CD4-positive, alpha-beta T cell treated with Interleukin-15 for 1 hour (primary cell): ENCODE measurements at places on chromosomes 6 and 20.

- no peak for DNase-seq
These were observed 99.6 kb downstream of the PREX1 start for GRCh38 chr20:48728042-48728825.

DNA sequence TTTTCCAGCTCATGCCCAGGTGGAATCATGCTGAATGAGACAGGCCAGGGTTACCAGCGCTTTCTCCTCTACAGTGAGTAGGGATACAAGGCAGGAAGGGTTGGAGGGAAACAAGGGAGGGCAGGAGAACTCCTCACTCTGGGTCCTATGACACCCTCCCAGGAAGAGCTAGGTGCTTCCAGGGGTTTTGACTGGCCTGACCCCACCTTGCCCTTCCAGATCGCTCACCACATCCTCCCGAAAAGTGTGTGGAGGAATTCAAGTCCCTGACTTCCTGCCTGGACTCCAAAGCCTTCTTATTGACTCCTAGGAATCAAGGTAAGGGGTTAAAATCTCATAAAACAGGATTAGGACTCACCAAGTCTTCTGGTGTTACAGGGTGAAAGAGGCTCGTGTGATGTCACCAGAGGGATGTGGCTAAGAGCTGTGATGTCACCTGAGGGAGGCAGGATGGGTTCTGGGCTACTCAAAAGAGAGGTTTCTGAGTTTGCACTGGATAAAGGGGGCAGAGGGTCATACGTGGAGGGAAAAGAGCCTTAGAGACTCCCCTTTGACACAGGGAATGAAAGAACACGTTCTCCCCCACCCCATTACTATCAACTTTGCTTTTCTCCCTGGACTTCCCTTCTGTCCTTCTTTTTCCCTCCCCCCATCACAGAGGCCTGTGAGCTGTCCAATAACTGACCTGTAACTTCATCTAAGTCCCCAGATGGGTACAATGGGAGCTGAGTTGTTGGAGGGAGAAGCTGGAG lies 1.9 kb downstream of the APOM start:
- DNase-seq, result no peak

DNA sequence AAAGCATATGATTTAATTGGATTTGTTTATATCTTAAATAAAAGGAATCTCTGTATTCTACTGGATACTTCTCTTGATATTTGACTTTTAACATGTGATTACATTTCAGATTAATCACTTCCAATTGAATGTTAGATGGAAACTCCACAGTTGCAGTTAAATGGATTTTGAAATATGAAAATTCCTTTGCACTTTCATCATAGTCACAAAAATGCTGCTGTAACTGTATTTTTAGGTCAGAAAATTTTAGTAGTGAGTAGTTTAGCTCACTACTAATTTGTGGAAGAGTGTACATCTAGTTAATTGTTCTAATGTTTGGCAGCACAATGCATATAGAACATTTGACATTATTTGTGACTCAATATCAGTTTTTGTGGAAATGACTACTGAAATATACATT lies 26.8 kb downstream of the PTCHD4 start:
- DNase-seq, result no peak

GRCh38 chr20:59004763-59005522 lies 2.1 kb downstream of the CTSZ start:
- peak; percentile 88 for DNase-seq

DNA sequence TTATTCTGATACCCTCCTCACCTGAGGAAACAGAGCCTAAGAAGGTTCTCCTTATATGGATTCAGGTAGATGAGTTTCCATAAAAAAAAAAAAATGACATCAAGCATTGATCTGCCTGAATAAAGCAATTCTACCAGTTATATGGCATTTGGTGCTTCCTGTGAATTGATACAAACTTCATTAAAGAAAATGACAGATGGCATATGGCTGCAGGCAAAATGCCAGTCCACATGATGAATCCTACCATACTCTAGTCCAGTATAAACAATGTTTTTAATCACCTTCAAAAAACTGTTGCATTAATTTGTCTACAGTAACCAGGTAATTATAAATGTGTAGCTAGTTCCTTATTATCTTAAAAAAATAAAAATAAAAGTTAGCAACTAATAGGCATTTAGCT lies 559.2 kb upstream of the FLRT3 start:
- DNase-seq, result no peak

GRCh38 chr20:50513169-50514034 lies 3.2 kb downstream of the PTPN1 start:
- no peak for DNase-seq

GRCh38 chr6:83707829-83708545 lies 914 bp downstream of the SNAP91 start:
- DNase-seq, result no peak

DNA sequence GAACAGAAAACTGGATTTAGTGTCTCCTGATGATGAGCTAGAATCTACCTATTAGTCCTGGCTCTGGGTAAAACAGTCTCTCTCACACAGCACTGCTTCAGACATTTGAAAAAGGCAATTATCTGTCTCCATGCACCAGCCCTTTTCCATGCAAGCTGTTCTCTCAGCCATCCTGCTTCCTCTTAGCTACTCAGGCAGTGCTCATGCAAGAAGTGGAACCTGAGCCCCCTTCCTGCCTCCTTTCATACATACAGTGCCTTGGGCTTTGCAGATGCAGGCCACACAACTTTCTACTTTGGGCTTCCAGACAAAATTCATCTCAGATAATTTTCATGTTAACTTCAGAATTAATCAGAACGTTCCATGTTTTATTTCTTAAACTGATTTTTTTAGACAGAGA lies 151.3 kb downstream of the RALGAPA2 start:
- no peak for DNase-seq

DNA sequence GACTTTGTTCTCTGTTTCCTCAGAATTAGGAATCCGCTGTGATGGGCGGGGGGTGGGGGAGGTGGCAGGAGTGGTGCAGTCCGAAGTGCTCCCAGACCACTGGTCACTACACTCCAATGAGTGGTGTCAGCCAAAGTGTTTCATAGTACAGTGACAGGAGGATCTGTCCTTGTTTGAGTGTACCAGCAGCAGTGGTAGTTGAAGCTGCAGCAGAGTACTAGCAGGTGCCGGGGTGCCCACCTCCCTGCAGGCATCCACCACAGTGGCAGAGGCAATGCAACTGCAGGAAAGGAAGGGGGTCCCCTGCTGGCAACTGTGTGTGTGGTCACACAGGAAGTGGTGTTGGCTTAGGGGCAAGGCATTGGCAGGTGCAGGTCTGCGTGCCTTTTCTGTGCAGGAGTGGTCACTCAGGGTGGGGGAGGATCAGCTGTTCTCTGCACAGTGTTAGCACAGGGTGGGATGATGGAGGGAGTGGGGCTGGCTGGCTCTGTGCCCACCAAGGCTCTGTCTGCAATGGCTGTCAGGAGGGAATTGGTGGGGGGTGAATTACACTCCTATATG lies 9.7 kb downstream of the HLA-DOB start:
- DNase-seq, result no peak

DNA sequence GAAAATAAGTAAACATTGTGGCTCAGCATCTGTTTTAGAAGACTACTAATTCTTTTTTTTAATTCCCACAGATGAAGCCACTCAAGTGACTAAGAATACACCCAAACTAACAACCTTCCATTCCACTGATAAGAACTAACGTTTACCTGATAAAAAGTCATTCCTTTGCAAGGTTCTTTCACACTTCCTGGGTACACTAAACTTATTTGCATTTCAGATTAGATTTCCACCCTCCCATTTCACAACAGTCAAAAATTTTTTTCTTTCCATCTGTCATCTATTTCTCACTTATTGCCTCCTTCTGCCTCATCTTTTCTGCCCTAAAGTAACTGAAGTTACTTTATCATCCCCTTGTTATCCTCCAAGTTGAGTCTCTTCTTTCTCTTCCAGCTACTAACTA lies 20.3 kb downstream of the MBOAT1 start:
- no peak for DNase-seq

- no peak for DNase-seq
These were observed 114.8 kb upstream of the CD93 start for GRCh38 chr20:23200914-23201313.

DNA sequence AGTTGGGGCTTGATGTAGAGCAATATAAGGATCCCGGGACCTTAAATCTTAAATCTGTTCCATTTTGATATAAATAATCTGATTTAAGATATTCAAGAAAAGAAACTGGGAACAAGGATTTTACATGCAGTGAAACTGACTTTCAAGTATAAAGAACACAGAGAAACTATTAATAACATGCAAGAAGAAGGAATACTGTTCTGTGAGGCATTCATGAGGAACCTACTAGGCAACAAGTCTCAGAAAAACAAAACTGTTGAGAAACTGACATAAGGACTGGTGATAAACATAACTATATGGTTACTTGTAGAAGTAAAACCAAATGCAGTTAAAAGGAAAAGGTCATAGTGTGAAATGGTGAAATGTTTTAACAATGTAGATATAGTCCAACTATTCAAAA lies 15.8 kb downstream of the HDDC2 start:
- no peak for DNase-seq

- DNase-seq, result no peak
These were observed 123.8 kb upstream of the MLN start for GRCh38 chr6:33927616-33928015.

- DNase-seq, result no peak
These were observed 19.1 kb downstream of the MDFI start for GRCh38 chr6:41657131-41658094.

DNA sequence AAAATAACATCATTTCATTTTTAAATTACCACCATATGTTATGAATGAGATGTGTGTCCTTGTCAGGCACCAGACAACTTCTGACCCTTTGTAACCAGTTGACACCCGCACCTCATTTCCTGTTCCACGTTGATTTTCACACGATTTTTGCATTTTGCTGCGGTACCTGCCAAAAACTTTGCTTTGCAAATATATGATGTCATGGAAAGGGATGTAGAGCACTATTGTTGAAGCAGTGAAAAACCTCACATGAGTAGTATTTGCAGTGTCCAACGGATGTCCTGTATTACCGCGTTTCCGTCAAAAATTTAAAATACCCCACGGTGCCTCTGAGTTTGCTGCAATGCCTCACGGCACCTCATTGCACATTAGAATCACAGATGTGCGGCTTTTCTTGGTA lies 115.6 kb downstream of the MTHFD1L start:
- no peak for DNase-seq

- no peak for DNase-seq
These were observed 99.6 kb downstream of the OGFRL1 start for GRCh38 chr6:71388068-71388744.

GRCh38 chr20:36887752-36888090 lies 11.8 kb downstream of the TLDC2 start:
- DNase-seq, result no peak

- no peak for DNase-seq
These were observed 180.2 kb downstream of the EPM2A start for GRCh38 chr6:145555084-145555483.

GRCh38 chr6:34970957-34971356 lies 81.9 kb downstream of the ANKS1A start:
- no peak for DNase-seq

DNA sequence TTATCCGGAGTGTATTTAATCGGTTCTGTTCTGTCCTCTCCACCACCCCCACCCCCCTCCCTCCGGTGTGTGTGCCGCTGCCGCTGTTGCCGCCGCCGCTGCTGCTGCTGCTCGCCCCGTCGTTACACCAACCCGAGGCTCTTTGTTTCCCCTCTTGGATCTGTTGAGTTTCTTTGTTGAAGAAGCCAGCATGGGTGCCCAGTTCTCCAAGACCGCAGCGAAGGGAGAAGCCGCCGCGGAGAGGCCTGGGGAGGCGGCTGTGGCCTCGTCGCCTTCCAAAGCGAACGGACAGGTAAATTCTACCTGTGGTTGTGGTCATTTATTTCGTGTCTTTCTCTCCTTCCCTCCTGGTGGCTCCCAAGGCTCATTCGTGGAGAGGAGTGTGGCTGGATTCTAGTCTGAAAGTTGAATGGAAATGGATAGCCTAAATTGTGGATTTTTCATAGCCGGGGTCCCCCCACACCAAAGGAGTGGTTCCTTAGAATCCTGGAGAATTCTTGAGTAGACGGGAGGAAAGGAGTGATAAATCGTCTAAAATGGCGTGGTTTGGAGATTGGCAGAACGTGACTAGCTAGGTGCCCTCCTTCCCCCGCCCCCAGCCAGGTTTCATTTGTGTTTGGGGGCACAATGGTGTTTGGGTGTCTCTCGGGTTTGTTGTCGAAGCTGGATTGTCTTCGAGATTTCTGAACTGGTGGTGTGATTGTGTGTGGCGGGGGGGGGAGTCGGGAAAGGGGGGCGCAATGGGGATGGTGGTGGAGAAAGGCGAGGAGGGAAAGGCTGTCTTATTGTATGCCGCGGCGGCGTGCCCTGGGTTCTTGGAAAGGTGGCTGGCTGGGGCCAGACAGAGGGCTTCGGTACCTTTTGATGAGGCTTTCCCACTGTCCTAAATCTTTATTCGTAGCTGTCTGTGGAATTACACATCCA lies 673 bp downstream of the MARCKS start:
- peak; percentile 55 for DNase-seq

GRCh38 chr6:21731411-21732031 lies 138.0 kb downstream of the SOX4 start:
- no peak for DNase-seq

DNA sequence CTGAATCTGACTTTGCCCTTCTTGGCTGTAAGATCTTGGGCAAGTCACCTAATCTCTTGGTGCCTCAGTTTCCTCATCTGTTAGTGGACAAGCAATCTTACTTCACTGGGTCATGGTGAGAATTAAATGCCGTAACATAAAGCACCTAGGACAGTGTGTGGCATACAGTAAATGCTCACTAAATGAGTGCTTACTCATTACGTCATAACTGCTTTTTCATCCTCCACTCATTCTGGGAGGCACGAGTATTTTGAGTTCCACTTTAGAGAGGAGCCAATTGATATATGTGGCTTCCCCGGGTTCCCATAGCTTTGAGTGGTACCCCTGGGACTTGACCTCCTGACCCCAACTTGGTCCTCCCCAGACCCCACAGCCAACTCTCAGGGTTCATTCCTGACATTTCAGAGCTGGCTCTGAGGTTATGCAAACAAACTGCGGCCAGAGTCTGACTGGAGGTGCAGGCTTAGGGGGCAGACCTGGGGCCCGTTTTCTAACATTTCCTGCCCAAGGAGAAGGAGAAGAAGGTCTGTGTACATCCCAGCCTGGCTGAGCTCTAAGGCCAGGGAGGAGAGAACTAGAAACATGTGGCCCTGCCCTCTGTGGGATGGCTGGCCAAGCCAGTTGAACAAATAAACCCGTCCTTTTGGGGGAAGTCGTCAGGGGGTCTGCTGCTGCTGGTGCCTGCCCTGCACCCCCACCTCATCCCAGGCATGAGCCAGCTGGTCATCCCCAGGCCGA lies 5.8 kb downstream of the ANGPT4 start:
- DNase-seq, result no peak

- DNase-seq, result no peak
These were observed 112.6 kb upstream of the CCN2 start for GRCh38 chr6:132063738-132064137.

- no peak for DNase-seq
These were observed 33.3 kb downstream of the FARS2 start for GRCh38 chr6:5294392-5295211.

- DNase-seq, result no peak
These were observed 6.7 kb downstream of the DLGAP4 start for GRCh38 chr20:36312724-36313441.
